Activated T-cell treated with anti-CD3 and anti-CD28 coated beads, Interleukin-2, amount 50 U/mL, for 72 hours (primary cell): ENCODE measurements at places on chromosomes 4 and X. TPM values are rescaled to one million over a fixed set of nuclear protein-coding genes. Genes with fewer than 3 reads are reported as not detected.

CYBB gene
- 0.38 TPM for total RNA-seq

DNA sequence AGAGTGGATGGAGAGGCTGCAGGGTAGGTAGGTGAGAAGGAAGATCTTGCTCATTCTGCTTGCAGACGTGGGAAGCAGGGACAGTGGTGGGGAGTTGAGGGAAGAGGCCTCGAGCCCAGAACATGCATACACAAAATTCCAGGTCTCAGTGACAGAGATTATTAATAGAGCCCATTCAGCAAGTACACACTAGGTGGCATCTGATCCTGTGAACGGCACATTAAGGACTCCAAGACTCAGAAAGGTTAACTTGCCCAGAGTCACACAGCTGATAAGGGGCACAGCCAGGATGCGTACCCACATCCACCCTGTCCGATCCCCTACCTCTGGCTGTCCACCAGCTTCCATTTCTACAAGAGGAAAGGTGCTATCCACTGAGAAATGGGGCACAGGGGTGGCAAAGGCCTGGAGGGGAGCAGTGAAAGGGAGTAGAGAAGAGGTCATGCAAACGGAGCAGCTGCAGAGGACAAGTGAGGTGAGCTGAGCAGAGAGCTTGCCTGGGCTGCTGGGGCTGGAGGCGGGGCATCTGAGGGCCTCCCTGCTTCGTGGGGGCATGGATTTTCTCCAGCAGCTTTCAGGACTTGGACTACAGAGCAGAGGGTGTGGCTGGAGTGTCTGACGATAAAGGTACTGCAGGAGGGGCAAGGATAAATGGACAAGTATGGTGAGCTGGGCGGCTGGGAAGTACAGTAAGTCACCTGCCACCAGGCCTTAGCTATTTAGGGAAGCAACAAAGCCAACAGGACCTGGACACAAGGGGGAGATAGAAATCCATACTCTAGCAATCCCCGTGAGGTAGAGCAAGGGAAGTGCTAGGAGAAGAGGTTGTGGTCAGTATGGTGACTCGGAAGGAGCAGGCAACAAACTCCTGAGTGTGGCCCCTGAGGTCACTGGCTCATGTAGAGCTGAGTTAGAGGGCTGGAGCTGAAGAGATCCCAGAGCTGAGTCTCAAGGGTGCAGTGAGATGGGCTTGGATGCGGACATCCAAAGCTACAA is 11.2 kb downstream of the IDS start:
- H3K36me3 ChIP-seq: peaks cover 9% of the 10 kb centered on the region
- no peak overlapping the region for H3K27ac ChIP-seq
- peaks cover 18% of the 10 kb centered on the region for H3K27me3 ChIP-seq
- H3K4me1 ChIP-seq: peaks cover 4% of the 10 kb centered on the region

DNA sequence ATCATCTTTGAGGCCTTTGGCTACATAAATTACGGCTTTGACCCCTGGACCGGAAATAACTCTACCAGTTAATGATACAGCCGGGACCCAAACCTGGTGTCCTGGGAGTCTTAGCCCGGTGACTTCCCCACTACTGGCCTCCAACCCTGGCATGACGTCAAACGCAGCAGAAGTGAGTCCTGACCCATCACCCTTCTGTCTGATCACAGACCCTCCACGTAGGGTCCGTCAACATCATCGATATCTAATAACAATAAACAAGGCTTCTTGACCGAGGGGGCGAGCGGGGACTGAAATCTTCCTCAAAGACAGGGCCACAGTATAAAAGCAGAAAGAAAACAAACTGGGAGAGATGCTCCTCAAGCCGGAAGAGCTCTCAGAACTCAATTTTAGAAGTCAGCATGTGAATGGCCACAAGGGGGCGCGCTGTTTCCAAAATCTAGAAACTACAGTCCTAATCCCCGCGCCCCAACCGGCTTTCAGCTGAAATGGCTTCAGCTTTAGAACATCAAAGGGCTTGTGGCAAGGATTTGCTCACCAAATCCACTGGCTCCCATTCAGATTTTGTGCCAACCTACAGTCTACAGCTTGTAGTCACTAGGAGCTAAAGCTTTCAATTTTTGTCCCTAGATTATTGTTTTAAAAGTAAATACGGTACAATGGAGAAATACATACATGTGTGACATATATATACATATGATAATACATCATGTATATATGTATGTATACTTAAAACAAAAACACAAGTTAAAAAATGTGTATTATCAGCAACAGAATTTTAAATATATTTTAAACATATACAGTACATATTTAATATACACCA is 46.4 kb upstream of the ENPP6 start:
- peaks cover 63% of the 10 kb centered on the region for H3K4me1 ChIP-seq
- peak overlapping the region; percentile 53 for H3K4me3 ChIP-seq
- no peaks in the 10 kb centered on the region for H3K36me3 ChIP-seq
- peak overlapping the region; percentile 39 for H3K27ac ChIP-seq
- H3K27me3 ChIP-seq: no peaks in the 10 kb centered on the region

RNF128 gene
- total RNA-seq: not detected

PABPC1L2B gene
- total RNA-seq: not detected

DNA sequence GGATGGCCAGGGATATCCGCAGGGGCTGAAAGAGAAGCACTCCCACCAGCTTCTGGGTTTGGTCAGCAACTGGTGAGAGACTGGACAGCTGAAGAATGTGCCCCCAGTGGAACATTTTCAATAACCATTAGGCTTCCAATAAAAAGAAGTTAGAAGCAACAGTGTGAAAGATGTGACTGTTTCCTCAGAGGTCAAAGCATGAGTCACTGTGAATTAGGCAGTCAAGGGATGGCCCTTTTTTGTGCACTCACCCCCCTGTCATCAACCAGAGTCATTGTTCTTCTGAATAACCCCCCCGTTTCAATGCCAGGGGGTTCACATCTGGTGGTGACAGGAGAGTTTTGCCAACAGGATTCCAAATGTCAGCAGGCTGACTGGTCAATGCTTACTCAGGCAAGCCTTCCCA is 74.6 kb upstream of the SH3RF1 start:
- DNase-seq: no peak
- H3K36me3 ChIP-seq: no peaks in the 10 kb centered on the region
- no peak overlapping the region for H3K4me3 ChIP-seq
- no peaks in the 10 kb centered on the region for H3K4me1 ChIP-seq
- H3K27me3 ChIP-seq: no peaks in the 10 kb centered on the region

AVPR2 gene
- total RNA-seq: not detected

FMR1NB gene
- not detected for total RNA-seq
